Activated CD8-positive, alpha-beta memory T cell treated with anti-CD3 and anti-CD28 coated beads, Interleukin-2, amount 50 U/mL, for 48 hours (primary cell): ENCODE measurements at places on chromosomes 5 and 9.

- peak; percentile 70 for DNase-seq
Measured at GRCh38 chr5:55232271-55232984, 980 bp downstream of the CCNO start.

GRCh38 chr9:93617273-93617672 lies 40.9 kb downstream of the PHF2 start:
- no peak for DNase-seq

DNA sequence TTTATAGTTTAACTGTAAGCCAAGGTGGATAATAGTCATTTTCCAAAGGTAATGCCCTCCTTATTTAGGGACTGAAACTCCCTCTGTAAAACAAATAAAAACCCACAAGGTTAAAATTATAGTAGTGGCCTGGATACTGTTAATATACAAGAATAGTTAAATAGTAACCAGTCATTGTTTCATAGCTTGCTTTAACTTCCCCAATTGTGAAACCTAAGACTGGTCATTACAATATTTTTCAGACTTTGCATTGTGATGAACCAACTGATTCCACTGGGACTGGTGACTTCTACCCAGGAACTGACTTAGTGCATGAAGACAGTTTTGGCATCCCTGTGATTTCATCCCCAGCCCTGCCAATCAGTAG lies 162.6 kb downstream of the SMC2 start:
- DNase-seq: no peak

DNA sequence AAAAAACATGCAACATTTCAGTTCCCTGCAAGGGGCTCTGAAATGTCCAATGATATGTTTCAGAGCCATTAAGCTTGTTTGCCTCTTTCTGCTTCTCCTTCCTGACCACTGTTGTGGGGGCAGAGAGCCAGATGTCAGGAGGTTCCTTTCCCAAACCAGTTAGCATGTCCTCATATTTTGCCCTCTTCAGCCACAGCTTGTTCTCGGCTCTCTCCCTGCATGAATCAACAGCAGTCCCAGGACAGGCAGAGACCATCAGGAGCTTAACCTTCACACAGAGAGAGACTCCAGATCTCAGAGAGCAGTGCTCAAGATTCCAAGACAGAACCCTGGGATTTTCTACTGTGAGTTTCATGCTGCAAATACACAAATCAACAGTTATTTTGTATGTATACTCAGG lies 218.5 kb downstream of the COMMD10 start:
- no peak for DNase-seq

- DNase-seq: no peak
Measured at GRCh38 chr5:139835656-139836055, 40.0 kb downstream of the PSD2 start.

DNA sequence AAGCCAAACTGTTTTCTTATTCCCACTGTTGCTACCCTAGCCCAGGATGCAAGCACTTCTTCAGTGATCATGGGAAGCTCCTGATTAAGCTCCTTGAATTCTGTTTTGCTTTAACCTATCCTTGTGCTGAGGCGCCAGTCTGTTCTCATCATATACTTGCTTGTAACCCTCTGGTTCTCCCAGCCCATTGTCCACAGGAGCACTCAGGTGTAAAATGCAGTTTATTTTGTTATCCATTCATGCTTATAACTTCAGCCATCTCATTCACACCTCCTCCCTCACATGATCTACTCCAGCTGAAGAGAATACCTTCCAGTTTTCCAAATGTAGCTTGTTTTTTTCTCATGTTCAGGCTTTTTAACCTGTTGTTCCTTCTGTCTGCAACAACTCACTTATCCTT lies 402.1 kb upstream of the BRINP1 start:
- DNase-seq: no peak

DNA sequence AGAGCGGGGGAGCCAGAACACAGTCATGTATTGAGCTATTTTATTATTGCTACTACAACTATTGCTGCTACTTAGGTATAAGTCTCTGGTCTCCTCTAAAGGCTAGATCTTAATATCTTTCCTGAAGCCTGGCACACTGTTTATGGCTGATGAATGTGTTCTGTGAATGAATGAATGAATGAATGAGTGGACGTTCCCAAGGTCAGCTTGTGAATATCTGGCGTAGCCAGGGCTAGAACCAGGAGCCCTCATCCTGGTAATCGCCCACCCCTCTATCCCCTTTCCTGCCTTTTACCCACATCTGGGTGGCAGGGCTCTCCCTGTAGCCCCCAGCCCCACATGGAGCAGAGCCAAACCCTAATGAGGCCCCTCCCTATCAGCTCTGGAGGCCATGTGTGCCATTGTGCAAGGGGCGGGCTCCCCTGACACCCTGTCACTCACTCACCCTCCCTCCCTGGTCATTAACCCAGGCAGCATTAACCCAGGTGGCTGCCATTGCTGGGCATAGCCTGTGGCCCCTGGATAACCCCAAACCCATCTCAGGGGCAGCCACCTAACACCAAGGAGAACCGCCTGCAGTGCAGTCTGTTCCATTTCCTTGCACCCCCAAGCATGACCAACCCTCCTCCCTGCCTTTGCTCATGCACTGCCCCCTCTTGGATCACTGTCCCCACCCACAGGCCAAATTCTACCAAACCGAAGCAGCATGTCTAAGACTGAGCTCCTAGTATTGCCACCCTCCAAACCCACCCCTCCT lies 2.0 kb upstream of the AKNA start:
- DNase-seq: no peak

DNA sequence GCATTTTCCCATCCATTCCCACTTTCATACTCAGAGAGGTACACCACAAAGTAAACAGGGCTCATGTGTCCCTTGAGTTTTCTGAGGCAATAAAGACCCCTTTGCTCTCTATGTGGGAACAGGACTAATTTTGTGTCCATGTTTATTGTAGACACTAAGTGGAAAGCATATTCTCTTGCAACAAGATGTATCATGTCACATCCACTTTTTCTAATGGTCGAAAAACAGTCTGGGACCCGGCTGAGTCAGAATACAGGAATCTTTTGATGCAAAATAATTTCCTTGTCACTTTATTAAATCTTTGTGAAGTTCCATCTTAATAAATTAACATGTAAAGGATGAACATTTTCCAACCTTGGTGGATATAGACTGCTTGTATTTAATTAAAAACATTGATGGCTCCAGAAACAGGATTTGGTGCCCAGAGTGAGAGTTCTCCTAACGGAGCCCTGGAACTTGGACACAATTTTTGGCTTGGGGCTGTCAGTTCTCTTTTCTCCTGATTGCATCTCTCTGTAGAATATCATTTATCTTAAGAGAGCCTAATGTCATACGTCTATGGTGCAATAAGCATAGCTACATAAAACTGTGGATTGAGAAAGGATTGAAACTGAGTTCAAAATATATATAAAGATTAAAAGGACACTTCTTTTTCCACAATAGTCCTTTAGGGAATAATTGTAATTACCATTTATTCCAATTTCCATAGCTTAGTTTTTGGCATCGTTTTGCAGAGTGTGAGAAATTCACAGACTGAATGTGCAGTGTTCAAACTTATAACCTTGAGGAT lies 1116.7 kb upstream of the SEMA6A start:
- DNase-seq: no peak

- no peak for DNase-seq
Measured at GRCh38 chr9:13144166-13144775, 135.2 kb downstream of the MPDZ start.

DNA sequence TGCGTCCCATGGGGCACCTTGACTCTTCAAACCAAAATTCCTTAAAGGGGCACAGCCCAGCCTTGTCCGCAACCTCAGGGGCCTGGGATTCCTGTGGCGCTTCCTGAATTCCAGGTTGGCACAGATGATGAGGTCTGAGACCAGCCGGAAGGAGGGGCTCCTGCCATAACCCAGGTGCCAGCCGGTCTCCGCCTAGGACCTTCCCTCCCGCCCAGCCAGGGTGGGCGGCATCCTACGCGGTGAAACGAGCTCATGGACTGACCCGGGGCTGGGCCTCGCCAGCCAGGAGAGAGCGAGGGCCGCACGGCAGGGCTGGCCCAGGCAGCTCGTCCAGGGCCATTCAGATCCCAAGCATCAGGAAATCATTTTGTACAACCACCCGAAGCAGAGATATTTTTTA lies 23.0 kb downstream of the AMBP start:
- DNase-seq: no peak

- no peak for DNase-seq
Measured at GRCh38 chr9:129751841-129752801, 721 bp downstream of the PTGES start.

DNA sequence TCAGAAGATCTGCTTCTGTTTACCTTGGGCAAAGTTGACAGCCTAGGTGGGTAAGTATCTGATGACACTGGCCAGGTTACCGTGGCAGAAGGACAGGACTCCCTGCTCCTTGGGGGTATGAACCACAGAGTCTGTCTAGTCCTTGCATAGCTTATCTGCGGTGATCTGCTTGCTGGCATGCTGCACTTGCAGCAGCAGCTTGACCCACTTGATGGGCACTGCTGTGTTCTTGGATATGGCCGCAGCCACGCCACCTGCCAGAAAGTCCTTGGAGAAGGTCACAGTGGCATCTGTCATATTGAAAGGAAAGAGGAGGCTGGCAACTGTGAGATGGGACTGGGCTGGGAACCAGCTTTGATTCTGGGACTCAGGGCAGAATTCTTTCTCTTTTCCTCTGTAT lies 35.9 kb upstream of the POC5 start:
- DNase-seq: no peak
